Heart left ventricle (tissue), 16 donors: ENCODE measurements at places on chromosomes 5 and 9. TPM values are rescaled to one million over a fixed set of nuclear protein-coding genes. Genes with fewer than 3 reads are reported as not detected.

Gene IL7R
- total RNA-seq: 0.61 TPM

Gene TSSK1B
- not detected for total RNA-seq

DNA sequence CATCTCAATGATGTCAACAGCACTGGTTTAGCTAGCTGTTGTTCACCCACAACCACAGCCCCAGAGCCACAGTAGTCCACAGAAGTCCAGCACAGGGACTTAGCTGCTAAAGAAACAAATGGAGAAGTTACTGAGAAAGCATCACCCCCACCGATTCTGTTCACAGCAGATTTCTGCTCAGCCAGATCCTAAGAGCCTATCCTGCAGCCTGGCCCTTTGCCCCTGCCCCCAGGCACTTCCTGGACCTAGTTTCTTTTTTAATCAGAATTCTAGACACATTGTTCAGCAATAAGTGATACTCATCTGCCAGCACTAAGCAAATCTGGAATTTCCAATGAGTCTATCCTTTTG, 7.4 kb downstream of the B4GALT1 start:
- peak; percentile 66 for DNase-seq

GRCh38 chr5:125411744-125412560, 665.5 kb upstream of the ZNF608 start:
- peak; percentile 13 for DNase-seq

Gene SIMC1
- 4.6 TPM for total RNA-seq

GRCh38 chr9:136089697-136090045, 5.4 kb downstream of the NACC2 start:
- no peak for DNase-seq

GRCh38 chr5:174511714-174512253, 212.6 kb upstream of the MSX2 start:
- DNase-seq: no peak

- no peak for DNase-seq
These were observed 23.4 kb downstream of the CPLX2 start for GRCh38 chr5:175894793-175895192.

DNA sequence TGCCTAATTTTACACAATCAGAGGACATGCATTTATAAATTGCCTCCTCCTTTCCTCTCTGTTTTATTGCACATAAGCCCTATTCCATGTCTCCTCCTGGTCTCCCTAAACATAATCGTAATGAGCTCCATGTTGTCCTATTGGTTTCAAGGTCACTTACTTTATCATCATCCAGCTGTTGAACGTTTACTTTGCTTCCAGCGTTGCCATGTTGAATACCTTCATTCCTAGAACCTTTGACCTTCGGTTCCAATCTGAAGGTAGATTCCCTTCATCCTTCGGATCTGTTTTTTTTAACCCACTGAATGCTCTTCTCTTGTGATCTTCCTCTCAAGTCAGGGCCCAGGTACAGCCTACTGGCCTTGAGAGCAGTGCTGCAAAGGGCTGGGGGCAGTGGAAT, 84.3 kb downstream of the PJA2 start:
- DNase-seq: no peak

DNA sequence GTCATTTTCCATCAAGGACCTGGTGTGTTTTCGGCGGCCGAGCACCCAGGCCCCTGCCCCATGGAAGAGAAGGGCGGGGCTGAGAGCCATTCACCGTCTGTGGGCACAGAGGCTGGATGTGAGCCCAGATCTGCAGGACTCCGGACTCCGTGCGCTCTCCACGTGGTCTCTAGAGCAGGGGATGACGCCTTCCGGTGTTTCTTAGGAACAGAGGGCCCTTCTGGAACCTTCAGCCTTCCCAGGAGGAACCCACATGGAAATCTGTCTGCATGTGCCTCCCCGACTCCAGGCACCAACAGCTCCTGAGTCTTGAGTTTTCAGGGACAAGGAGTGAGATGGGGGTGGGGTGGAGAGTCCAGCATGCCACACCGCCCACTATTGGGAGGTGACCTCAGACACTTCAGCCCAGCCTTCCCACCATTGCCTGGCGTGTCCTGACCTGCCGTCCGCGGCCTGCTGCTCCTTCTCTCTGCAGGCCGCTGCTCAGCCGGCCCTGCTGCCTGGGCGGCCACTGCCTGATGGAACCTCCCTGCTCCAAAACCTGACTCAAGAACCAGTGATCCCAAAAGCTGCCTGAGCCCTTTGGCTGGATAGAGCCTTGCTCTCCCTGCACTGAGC, 2.4 kb upstream of the RXRA start:
- peak; percentile 76 for DNase-seq

Gene NMUR2
- total RNA-seq: not detected

GRCh38 chr9:69555802-69556201, 116.4 kb downstream of the APBA1 start:
- DNase-seq: no peak

Gene GPSM1
- total RNA-seq: 31.8 TPM

DNA sequence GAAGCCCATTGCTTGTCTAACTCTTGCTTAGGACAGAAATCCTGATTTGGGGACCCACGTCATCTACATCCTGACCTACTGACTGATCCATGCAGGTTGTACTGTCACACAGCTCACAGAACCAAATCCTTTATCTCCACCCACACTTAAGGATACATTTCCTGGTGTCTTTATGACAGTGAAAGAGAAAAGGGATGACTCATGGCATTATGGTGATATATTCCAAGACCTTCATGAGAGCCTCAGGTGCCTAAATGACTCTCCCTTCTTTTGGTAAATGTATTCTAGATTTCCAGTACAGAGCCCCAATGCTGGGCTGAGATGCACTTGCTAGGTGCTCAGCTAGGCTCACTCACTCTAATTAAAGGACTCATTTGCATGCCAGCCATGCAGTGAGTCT, 26.0 kb upstream of the DMRT2 start:
- DNase-seq: no peak

GRCh38 chr5:6069496-6070185, 308.7 kb downstream of the MED10 start:
- DNase-seq: no peak

DNA sequence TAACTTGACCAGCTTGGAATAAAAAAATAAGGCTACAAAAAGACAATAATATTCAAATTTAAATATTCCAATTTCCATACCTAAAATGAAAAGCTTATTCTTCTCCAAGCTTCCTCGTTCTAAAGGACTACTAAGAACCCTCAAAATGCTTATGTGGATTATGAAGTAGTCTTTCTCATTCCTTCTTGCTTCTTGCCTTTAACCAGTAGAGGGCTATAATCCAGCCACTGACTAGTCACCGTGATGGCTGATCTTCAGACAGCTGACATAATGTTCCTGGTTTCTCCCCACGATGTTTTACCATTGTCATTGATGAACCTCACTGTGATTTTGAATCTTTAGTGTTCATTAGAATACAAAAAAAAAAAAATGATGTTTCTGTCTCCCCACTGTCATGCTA, 515.3 kb downstream of the TLE1 start:
- DNase-seq: no peak

GRCh38 chr5:67577424-67577823, 380.8 kb upstream of the CD180 start:
- no peak for DNase-seq

Gene HTR4
- total RNA-seq: 0.23 TPM

GRCh38 chr9:111095441-111095840, 57.2 kb upstream of the LPAR1 start:
- DNase-seq: no peak

GRCh38 chr5:63111891-63112290, 533.3 kb downstream of the LRRC70 start:
- DNase-seq: no peak

DNA sequence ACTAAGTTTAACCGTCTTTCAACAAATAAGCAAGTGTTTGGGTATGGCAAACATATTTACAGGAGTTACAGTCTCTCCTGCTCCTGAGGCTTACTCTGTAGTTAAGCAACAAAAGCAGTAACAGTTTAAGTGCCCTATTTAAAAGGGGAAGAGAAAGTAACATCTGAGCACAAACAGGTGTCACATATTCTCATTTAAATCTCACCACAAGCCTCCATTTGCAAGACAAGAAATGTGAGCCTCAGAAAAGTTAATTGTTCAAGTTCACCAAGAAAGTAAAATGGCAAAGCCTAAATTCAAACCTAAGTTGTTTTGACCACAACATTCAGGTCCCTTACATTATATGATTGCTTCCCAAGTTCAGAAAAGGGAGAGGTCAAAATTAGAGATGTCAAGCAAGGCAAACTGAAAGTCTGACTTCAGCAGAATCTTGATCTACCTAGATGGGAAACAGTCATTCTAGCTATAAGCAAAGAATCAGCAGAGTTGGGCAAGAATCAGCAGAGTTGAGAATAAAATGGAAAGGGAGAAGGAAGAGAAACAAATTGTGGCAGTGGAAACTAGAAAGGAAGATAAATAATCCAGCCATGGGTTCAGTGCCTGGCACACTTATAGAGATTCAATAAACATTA, 93.4 kb downstream of the STRBP start:
- no peak for DNase-seq

DNA sequence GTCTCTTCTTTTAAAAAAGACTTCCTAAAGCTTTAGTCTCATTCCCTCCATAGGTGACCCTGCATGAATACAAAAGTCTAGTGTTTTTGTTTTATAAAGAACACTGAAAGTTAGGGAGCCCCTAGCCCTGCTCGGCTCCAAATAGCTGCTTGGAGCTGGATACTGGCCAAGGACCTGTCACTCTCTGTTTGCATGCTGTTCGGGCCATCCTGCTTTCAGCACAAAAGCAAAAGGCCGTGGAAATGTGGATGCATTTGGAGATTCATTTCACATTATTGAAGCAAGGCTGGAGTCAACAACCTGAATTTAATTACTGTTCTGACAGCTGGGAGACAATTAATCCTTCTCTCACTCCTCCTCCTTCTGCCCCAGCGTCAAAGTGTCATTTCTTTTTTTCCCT, 151.7 kb upstream of the NMUR2 start:
- DNase-seq: no peak

DNA sequence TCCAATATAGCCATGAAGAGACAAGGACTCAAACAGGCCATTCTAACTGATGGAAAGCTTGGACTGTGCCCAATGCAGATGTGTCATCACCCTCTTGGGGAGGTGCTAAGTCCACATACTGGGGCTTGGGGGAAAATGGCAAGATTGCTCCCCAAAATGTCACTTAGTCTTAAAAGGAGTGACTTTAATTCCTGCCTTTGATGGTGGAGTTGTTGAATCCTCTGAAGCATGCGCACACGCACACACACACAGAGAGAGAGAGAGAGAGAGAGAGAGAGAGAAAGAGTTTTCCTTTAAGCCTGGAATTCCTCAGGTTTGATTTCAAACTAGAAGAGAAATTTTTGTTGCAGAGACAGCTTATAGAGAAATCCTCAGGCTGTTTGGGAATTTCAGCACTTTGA, 161.9 kb upstream of the GAS1 start:
- DNase-seq: no peak

GRCh38 chr5:31059889-31060288, 133.6 kb upstream of the CDH6 start:
- no peak for DNase-seq

DNA sequence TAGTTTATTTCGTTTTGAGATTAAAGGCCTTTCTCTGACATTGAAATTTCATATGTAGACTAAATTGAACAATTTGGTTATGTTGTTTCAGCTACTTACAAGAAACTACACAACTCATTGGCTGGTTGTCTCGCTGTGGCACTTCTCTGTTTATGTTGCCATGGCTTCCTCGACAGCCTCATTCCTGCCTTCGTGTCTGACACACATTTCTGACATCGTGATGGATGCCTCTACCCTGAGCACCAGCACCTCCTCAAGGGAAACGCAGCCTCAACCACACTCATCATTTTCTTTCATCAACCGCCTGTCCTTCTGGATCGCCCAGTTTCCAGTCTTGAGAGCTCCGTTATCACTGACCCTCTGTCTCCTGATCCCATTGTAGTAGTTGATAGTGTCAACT, 562.8 kb downstream of the PDE4D start:
- DNase-seq: no peak

DNA sequence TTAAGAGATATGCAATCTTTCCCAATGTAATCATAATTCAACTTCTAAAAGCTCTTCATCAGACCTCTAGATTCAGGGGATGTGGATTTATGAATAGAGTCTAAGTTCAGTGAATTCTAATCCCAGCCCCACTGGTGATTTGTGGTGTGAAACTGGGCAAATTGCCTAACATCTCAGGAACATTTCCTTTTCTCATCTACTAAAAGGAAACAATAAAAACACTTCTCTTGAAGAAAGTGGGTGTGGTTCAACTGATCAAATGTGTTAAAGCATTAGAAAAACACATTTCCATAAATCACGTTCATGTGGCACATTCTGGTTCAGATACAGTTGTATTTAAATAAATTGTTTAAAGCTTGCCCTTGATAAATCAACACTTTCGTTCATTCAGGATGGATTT, 631.7 kb upstream of the CDH6 start:
- no peak for DNase-seq

Gene PCDHB13
- total RNA-seq: 3.6 TPM

Gene SHC3
- total RNA-seq: 0.35 TPM

Gene TIMD4
- total RNA-seq: not detected

- DNase-seq: no peak
These were observed 120.9 kb upstream of the STK32A start for GRCh38 chr5:147113967-147114366.

Gene PRR7
- 0.82 TPM for total RNA-seq

DNA sequence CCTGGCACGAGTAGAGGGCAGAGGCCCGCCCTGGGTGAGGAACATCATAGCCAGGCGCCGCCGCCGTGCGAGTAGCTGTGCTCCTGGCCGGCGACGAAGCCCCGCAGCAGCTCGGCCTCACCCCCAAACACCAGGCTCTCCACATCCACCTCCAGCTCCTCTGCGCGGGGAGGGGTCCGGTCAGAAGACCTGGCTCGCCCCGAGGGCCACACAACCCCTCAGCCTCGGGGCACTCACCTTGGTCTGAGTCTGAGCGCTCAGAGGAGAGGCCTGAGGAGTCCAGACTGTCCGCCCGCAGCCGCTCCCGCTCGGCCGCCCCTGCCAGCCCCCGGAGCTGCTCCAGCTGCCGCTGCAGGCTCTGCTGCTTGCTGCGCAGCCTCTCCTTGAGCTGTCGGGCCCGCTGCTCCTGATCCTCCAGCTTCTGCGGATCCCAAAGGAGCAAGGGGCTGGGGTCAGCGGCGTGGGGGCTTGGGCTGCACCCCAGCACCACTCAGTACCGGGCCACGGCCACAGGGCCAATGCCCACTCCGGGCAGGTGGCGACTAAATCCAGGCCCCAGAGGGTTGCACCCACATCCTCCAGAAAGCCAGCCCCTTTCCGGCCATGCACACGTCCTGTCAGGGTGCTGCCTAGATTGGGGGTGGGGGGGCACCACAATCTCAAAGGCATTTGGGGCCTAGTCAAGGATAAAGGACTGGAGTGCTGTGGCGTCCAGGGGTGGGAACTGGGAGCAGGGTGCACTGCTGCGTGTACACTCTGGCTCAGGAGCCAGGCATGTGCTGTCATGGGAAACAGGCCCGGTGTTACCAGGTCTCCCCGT, 3.9 kb downstream of the MXD3 start:
- DNase-seq: no peak

- no peak for DNase-seq
These were observed 55.6 kb upstream of the COL5A1 start for GRCh38 chr9:134585746-134586706.

GRCh38 chr5:39876146-39876545, 451.4 kb upstream of the DAB2 start:
- DNase-seq: no peak

- DNase-seq: no peak
These were observed 245.1 kb upstream of the C9orf72 start for GRCh38 chr9:27818348-27818747.

Gene PCDHGC4
- 2.8 TPM for total RNA-seq

- DNase-seq: no peak
These were observed 468.4 kb downstream of the KDM4C start for GRCh38 chr9:7226007-7226640.

- no peak for DNase-seq
These were observed 180.6 kb downstream of the SNCAIP start for GRCh38 chr5:122492675-122493074.
